ENCODE measurements at places on chromosomes 2 and 18. TPM values are rescaled to one million over a fixed set of nuclear protein-coding genes. Genes with fewer than 3 reads are reported as not detected.

The DIS3L2 gene
- 14.7 TPM for total RNA-seq

The ZNF519 gene
- 3.6 TPM for total RNA-seq

The NTSR2 gene
- total RNA-seq: not detected

The LHCGR gene
- not detected for total RNA-seq

The EGR4 gene
- 0.83 TPM for total RNA-seq

The UPP2 gene
- not detected for total RNA-seq

The KYNU gene
- total RNA-seq: 1.2 TPM

The ASB18 gene
- not detected for total RNA-seq

The DYNAP gene
- not detected for total RNA-seq

The CPO gene
- 0.17 TPM for total RNA-seq

The NPHP1 gene
- total RNA-seq: 5.1 TPM

The ELOA2 gene
- total RNA-seq: not detected

The IL1A gene
- total RNA-seq: 0.33 TPM

The ACAA2 gene
- total RNA-seq: 57.6 TPM

The CXCR4 gene
- total RNA-seq: 1.0 TPM

The SNED1 gene
- 52.9 TPM for total RNA-seq

The RTTN gene
- 22.8 TPM for total RNA-seq

Measured in smooth muscle cell of trachea (primary cell).